GOT3 (cell line): ENCODE measurements at places on chromosomes 3 and 15.

GRCh38 chr15:61861962-61862361, 198.3 kb downstream of the VPS13C start:
- DNase-seq = no peak

DNA sequence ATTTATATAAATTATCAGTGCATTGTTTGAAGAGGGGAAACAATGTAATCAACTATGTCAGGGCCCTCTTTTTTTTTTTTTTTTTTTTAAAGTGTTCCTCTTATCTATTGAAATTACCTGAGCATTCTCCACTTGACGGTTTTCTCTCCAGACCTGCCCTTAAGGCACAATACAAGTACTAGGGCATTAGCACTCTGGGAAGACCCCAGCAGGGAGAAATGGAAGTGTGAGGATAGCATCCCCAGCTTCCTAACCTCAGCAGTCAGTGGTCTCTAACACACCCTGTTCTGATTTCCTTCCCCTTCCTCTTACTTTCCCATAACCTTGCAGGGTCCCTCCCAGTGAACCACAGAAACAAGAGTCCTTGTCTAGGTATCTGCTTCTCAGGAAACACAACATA, 458.3 kb upstream of the ARL6 start:
- no peak for DNase-seq

DNA sequence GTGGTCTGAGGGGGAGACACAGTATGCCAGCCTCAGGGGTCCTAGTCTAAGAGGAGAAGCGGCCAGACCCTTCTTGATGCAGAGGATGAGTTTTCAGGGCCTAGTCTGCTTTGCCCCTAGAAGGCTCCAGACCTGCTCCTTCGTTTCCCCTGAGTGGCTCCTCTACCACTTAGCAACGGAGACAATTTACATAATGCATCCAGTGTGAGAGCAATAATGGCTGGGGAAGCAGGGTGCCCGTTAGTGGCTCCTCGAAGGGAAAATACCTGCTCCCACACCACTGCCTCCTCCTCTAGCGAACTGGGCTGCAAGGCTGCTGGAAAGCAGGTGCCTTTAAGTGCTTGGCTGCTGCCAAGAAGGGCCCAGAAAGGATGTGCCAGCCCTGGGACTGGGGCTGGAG, 38.9 kb downstream of the CACNA2D2 start:
- no peak for DNase-seq

DNA sequence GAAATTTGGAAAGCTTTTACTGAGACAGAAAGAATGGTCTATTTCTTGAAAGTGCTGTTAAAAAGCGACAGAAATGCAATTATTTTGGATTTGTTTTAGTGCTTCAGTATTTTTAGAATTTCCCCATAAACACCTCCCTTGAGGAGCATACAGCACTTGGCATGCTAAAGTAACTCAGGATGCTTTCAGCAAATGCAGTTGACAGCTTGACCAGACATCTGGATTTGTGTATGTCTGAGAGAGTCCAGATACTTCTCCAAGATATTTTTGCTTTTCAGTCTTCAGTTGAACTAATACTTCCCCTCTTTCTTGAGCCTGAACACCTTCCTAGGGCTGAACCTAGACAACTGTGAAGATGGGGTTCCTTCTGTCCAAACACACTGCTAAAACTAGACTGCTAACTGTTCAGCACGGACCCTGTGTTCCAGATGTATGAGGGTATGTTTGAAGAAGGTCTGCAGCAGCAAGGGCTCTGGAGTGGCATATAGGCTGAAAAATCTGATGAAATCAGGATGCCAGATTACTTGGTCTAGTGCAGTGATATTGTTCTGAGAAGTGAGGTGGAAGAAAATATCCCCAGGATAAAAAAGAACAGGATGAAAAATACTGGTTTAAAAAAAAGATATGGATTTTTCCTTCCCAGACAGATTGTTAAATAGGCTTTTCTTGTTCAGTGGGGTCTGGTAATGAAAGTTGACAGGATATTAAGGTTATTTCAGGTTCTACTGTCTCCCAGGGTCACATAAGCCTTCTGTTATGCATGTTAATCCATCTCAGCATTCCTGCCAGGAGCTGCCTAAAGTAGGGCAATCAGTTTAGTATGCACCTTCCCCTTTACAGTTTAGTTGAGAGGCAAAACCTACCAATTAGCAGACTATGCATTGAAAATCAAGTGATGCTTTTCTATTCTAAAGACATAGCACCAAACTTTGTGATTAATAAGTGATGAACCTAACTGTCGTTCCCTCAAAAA, 516.9 kb upstream of the TBL1XR1 start:
- no peak for DNase-seq

DNA sequence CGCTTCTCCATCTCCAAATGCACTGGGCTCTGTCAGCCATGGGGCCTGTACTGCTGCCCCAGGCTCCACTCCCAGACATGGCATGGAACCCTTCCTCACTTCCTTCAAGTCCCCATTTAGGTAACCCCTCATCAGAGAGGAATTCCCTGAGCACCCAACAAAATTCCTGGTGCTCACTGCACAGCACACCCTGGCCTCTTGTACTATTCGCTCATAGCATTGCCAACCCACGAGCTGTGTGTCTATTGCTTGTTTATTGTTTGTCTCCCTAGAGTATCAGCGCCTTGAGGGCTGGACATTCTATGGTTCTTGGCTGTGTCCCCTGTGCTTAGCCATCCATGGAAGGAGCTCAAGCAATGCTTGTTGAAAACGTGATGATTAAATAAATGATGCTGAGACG, 46.1 kb upstream of the SLCO2A1 start:
- DNase-seq = no peak

GRCh38 chr3:129371041-129371826, 57.2 kb downstream of the EFCAB12 start:
- no peak for DNase-seq

GRCh38 chr15:68687136-68687735, 108.4 kb downstream of the CORO2B start:
- no peak for DNase-seq

- no peak for DNase-seq
Measured at GRCh38 chr3:10757821-10758130, 58.3 kb upstream of the SLC6A11 start.

DNA sequence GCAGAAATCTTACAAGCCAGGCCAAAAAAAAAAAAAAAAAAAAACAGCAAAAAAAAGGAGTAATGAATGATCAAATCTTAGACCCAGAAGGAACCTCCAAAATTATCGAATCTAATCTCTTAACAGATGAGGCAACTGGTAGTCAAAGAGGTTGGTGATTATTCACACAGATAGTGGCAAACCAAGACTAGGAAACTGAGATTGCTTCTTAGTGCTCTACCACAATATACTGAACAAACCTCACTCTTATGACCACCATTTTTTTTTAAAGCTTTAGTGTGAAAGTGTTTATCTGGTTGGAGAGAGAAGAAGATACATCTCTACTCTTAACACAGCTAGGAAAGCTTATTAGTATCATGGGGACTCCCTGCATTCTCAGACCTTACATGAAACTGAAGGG, 17.3 kb downstream of the ATOSA start:
- no peak for DNase-seq

DNA sequence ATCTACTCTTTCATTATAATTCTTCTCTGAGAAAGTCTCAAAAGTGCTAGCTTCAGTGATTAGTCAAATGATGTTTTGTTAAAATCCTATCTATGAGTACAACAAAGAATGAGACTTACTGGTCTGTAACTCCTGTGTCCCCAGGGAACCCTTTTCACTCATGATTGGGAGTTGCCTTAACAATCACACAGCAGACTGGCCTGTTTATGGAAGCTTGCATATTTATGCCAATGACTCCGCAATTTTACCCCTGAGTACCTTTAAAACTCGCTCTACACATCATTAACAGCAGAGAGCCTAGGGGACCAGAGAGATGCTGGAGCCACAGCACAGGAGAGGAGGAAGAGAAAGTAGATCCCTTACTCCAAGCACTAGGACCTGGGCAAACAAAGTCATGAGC, 628.1 kb downstream of the IGSF11 start:
- DNase-seq = no peak

DNA sequence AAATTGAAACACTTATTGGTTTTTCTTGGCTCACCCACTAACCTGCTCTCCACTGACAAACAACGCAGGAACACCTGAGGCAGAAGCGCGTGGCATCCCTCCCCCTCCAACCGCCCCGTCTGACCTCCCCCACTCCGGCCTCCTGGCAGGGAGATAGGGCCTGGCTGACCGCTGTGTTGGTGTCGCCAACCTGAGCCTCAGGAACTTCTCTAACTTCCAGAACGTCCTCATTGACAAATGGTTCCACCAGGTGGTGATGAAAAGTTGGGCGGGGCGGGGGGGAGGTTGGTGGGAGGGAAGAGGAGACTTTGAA, 22.8 kb downstream of the IL17RD start:
- DNase-seq = no peak

- DNase-seq = no peak
Measured at GRCh38 chr3:16239086-16239770, 25.5 kb downstream of the DPH3 start.

GRCh38 chr3:10011631-10012030, 14.6 kb upstream of the FANCD2 start:
- DNase-seq = no peak

GRCh38 chr3:100185847-100186246, 71.5 kb upstream of the FILIP1L start:
- DNase-seq = no peak

- DNase-seq = no peak
Measured at GRCh38 chr3:188126934-188127333, 27.0 kb upstream of the LPP start.

DNA sequence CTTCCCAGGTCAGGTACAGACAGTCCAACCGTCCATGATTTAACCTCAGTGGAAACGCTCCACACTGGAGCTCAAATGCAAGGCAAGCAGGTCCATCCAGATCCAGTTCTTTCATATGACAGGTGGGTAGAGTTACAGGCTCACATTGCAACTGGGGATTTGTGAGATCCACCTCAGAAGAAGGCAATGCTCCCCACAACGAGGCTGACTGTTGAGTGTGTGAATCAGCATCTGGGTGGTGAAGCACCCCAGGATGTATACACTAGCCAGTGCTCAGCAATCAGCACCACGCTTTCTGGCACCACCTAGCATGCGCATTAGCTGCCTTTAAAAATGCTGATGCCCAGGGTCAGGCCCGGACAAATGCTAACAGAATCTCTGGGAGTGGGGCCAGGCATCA, 343.5 kb upstream of the ICE2 start:
- no peak for DNase-seq

DNA sequence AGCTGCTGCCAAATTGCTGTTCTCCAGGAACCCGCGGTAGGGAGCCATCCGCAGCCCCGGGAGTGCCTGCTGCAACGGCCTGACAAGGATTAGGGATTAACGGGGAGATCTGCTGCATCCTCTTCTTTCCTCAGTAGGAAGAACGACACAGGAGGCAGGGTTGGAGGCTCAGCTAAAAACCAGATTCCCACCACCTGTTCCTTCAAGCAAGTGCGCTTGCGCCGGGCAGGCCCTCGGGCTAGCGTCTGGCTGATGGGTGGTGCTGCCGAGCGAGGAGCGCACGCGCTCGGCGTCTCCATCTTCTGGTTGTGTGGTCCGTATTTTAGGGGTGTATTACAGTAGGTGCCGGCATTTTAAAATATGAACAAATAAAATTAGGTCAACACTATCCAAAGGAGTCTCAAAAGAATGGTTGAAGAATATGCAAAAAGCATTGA, 25.4 kb upstream of the SLC25A26 start:
- peak; percentile 28 for DNase-seq

GRCh38 chr3:133881939-133882825, 13.5 kb downstream of the RAB6B start:
- no peak for DNase-seq

GRCh38 chr3:105938806-105939205, 70.0 kb upstream of the CBLB start:
- DNase-seq = no peak

DNA sequence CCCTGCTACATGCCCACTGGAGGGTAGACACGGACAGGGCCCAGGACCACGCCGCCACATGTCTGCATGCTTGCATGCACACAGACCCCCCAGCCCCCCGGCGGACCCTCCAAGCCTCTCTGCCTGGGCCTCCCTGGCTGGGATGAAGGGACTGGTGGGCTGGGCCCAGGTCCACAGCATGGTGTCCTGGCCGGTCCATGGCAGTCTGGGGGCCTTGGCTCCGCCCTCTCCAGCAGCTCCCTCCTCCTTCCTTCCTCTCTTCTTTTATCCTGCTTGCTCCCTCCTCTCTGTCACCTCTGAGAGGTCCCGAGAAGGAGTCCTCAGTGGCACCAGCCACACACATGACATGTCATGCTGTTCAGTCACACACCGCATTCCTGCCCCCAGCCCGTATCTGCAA, 24.5 kb downstream of the DUSP7 start:
- no peak for DNase-seq

DNA sequence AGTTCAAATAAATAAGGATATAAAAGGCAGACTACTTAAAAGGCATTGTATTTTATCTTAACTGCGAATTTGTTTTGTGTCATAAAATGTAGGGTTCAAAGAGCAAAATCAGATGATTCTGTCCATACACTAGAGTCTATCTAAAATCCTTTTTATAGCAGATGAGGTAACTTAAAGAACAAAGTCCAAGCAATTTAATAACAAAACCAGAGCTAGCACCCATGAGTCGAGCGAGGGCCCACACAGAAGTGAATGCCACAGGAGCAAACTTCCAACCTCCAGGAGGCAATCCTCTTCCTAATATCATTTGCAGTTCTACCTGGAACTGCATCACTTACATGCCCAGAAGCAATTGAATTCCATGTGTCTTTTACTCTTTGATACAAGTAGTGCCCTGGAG, 35.4 kb upstream of the KBTBD8 start:
- DNase-seq = no peak

DNA sequence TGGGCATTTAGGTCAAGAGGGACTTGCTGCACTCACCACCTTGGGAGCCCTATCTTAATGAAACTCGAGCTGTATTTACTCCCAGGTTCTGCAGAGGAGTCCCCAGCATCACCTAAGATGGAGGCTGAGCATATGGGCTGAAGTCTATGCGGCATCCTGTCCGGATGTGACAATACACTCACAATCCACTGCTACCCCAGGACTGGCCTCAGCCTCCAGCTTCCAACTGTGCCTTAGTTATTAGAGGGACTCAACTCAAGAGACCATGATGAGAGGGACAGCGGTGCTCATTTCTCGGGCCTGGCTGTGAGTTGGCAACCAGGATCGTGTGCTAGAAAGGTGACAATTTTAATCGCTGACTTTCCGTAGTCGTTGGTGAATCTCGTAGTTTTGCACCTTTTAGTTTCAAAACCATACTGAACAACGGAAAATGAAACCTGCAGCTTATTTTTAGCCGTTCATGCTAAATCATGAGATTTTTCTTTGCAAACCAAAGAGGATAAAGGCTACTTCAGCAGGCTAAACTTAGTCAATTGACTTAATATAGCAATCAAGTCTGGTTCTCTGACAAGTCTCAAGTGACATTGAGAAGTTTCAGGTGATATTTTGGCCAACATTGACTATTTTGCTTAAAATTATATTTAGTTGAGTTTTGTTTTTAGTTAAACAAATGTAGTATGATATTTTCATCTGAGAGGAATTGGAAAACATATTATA, 11.1 kb downstream of the ZBTB38 start:
- no peak for DNase-seq

DNA sequence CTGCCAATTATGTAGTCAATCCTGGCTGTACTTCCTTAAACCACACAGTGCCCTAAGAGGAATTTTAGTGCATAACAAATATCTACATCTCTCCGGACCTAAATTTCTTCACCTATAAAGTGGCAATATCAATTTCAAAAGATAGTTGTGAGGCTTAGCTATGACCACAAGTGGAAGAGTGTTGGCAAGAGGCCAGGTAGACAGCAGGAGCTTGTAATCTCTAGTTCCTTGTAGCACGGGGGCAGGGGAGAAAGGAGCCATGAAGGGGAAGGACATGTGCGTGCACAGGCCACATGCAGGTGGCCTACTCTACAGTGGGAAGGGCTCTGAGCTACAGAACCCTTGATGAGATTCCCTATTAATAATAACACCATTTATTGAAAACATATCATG, 269.7 kb downstream of the ABHD5 start:
- no peak for DNase-seq

- DNase-seq = no peak
Measured at GRCh38 chr3:43914269-43914668, 223.5 kb downstream of the ABHD5 start.
